Stimulated activated CD4-positive, alpha-beta T cell treated with anti-CD3 and anti-CD28 coated beads, Interleukin-15, amount 100 ng/mL, for 1 hour (primary cell): ENCODE measurements at places on chromosomes 6 and 20.

- no peak for DNase-seq
Observed at GRCh38 chr6:2249126-2249525, 3.7 kb upstream of the GMDS start.

- DNase-seq: no peak
Observed at GRCh38 chr6:52514514-52514913, 62.3 kb downstream of the TRAM2 start.

DNA sequence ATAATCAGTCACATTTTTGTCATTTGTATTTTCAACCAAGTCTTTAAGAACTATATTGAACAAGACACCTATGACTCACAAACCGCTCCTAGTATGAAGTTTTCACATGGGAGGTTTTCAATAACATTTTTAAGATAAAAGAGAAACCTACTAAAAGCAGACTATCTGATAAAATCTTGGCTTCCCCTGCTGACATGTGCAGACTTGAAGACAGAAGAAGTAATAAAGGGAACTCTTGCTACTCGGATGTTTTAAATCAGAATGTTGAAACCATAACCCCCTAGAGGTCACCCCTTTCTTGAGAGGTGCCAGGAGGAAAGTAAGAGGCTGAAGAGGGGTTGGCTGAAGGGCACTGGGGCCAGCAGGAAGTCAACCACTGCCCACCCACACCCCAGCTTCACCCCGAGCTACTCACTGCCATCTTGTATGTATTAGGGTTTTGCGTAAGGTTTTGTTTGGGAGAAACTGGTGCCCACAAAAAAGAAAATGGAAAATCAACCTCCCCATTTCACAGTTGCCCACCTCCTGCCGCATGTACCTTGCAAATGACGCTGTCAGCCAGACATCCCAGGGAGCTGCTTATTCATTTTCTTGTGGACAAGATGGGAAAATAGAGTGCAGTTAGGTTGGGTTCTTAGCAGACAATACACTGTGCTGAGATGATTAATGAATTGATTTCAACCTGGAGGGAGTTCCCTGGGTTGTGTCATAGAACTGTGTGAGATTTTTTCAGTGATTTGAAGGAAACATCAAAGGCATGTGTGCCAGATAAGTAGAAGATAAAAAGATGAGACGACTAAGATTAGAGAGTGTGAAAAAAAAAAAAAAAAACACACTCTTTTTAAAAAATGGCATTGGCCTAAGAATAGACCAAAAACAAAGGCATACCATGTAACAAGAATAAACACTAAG is 83.2 kb upstream of the TAB2 start:
- no peak for DNase-seq

DNA sequence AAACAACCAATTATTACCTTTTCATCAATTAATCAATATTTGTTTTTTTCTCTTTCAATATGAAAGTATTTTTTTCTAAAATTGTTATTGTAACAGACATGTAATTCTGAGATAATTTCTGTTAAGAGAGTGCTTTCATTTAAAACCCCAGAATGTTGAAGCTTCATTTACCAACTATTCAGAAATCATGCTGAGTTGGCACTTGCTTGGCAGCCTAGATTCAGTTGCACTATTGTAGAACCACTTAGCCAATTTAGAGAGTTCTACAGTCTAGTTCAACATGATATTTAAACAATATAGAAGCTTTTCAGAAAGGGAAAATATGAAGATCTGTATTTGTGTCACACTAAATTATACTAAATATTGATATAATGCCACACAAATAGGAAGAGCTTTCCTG is 56.1 kb upstream of the NKAIN2 start:
- no peak for DNase-seq

- DNase-seq: no peak
Observed at GRCh38 chr6:2706558-2706957, 44.2 kb downstream of the MYLK4 start.

- no peak for DNase-seq
Observed at GRCh38 chr6:108727966-108728730, 120.1 kb upstream of the ARMC2 start.

- no peak for DNase-seq
Observed at GRCh38 chr6:7784248-7784647, 58.3 kb downstream of the BMP6 start.

DNA sequence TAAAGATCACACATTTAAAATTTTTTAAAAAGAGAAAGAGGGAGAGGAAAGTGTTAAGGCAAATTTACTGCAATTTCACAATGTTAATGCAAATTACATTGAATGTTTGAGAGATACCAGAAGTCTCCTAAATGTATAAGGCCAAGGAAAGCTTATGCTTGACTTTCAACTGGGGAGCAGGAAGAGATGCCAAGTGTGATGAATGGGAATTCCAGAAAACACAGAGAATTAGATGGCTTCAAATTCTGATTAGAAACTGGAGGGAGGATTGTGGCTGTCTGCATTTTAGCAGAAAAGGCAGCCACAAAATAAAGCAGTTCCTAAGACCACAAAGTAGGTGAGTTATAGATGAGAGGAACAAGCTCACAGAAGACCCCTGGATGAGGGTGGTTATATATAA is 328.3 kb upstream of the CITED2 start:
- no peak for DNase-seq

DNA sequence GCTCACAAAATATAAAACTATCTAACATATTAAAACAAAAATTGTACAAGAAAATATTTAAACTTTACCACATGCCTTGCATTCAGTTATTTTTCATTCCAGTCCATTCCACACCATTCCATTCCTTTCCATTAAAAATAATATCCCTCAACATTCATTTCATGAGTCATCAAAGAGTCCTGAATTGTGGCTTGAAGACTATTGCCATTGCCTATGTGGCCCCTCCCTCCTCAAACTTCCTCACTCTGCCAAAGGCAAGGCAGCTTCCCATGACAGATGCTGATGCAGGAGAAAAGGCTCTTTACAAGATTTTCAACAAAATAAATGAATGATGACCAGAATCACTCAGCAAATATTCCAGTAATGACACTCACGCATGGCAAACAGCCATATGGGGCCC is 31.7 kb downstream of the IL20RA start:
- DNase-seq: no peak

DNA sequence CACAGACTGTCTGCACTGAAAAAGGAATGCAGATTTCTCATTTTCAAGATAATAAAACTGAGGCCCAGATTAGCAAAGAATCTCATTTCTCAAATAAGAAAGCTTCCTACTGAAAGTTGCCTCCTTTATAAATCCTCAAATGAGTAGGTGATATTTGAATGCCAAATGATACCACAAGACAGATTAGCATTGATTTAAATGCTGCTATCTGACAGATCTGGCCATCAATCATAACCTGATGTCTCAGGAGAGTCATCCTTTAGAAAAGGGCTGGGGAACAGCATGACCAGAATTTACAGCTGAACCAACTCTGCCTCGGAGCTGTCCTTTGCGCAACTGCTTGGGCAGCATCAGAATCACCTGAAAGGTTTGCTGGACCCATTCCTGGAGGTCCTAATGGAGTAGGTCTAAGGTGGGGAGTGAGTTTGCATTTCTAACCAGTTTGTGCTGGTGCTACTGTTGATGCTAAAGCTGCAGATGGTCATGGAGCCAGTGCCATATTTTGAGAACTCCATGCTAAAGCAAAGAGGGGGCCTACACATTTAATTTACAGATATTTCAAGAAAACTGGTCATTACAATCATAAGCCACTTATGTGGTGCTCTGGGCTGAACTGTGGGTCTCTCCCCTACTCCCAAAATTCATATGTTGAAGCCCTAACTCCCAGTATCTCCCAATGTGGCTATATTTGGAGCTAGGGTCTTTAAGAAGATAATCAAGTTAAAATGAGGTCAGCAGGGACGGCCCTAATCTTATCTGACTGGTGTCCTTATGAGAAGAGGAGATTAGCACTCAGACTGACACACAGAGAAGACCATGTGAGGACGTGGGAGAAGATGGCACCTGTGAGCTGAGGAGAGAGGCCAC is 295.5 kb upstream of the JARID2 start:
- no peak for DNase-seq

GRCh38 chr20:46913329-46914044 is 18.8 kb downstream of the EYA2 start:
- no peak for DNase-seq

GRCh38 chr6:158687506-158687905 is 37.7 kb downstream of the SYTL3 start:
- DNase-seq: no peak

- no peak for DNase-seq
Observed at GRCh38 chr6:41098366-41098765, 25.6 kb downstream of the NFYA start.

- DNase-seq: no peak
Observed at GRCh38 chr6:148251891-148252290, 90.7 kb upstream of the SASH1 start.

GRCh38 chr20:6123649-6124014 is 802 bp upstream of the FERMT1 start:
- no peak for DNase-seq

DNA sequence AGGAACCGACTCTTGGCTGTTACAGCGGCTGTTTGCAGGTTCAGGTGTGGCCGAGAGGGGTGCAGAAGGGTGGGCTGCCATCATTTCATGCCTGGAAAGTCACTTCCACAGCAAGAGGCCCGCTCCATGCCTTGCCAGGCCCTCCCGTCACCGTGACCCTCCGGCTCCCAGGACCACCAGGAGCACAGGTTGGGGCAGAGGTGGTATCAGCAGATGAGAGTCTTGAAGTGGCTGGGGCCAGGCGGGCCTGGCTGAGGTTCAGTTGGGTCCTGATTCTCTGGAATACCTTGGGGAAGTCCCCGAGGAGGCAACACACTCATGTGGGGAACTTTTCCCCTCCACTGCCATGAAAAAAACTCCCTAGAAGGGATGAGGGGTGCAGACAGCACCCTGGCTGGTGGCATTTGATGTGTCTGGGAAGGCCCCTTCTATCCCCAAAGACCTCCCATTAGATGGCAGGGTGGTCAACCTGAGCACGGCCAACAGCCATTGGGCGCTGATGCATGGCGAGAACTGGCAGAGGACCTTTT is 34.2 kb upstream of the IRF4 start:
- no peak for DNase-seq

GRCh38 chr20:5467086-5467485 is 150.3 kb upstream of the PROKR2 start:
- no peak for DNase-seq
